T-helper 2 cell treated with Interferon-gamma antibody and Interleukin-4, amounts not matched to agents 5 μg/mL and 100 μg/mL, for 36 hours (primary cell): ENCODE measurements at places on chromosomes 12 and 14.

GRCh38 chr12:5441497-5442236 lies 9.8 kb downstream of the NTF3 start:
- DNase-seq = no peak

GRCh38 chr12:69821032-69821455 lies 4.0 kb upstream of the MYRFL start:
- no peak for DNase-seq

GRCh38 chr12:15977999-15978951 lies 67.1 kb downstream of the DERA start:
- DNase-seq = no peak

- DNase-seq = no peak
These were observed 62.0 kb downstream of the PLEKHA5 start for GRCh38 chr12:19191563-19191962.

DNA sequence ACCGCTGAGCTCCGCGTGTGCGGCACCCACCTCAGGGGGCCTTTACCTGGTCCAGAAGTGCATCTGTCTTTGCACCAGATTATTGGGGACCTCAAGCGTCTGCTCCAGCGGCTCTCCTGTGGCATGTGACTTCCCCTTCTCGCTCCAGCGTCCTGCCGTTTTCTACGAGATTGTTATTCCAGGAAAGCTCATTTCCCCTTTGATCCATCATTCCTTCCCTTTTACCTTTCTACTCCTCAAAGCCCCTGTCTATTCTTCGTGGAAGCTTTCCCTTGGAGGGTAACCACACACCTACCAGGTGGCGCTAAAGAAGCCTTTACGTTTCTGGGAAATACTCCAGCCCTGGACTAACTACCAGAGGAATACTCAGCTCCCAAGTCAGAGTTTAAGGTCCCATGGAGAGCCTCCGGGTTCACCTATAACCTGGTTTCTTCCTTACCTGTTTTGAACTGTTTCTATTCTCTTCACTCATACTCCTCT lies 1.5 kb downstream of the FKBP4 start:
- no peak for DNase-seq
